GM12864 (cell line): ENCODE measurements at places on chromosomes 4 and X.

GRCh38 chr4:154164931-154165839 lies 326.4 kb downstream of the DCHS2 start:
- DNase-seq, result peak; percentile 24

DNA sequence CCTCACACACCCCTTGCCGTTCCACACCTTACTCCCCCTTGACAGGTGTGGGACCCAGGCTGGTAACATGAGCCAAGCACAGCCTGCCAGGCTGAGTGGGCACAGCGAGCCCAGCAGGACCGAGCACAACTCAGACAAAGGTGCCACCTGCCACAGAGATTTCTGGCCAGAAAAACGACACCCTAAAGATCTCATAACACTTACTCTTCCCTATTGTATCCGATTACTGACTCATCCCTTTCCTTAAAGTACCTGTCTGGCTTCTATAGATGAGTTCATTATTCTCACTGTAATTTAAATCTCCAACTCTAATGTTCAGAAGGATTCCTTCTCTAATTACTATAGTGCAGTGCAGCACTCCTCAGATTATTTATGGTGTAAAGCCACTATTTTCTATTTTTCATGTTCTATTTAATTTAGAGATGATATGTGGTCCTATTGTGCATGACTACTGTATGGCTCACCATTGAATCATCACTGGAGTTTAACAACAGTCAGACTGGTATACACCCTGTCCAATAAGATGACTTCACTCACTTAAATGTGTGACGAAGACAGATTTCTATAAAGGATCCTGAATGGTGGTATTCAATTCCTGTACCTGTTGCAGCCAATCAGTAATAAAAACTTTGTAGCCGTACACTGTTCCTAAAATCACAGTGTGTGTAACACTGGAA lies 7.6 kb upstream of the SYTL5 start:
- DNase-seq, result no peak

DNA sequence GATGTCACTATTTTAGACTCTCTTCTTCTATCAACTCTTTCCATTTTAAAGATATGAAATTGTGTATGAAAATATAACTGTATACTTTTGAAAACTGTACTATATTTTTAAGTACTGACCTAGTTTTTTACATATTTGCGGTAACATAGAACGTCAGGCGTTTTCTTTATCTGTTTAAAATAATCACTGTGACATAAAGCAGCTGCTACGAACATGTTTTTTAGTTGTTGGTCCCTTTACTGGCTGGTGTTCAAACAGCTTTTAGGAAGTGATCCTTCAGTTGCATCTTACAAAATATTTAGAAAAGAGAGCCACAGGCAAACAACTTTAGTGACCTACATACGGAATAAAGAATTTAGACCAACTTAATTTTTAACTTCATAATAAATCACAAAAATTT lies 73.1 kb downstream of the METTL14 start:
- no peak for DNase-seq

DNA sequence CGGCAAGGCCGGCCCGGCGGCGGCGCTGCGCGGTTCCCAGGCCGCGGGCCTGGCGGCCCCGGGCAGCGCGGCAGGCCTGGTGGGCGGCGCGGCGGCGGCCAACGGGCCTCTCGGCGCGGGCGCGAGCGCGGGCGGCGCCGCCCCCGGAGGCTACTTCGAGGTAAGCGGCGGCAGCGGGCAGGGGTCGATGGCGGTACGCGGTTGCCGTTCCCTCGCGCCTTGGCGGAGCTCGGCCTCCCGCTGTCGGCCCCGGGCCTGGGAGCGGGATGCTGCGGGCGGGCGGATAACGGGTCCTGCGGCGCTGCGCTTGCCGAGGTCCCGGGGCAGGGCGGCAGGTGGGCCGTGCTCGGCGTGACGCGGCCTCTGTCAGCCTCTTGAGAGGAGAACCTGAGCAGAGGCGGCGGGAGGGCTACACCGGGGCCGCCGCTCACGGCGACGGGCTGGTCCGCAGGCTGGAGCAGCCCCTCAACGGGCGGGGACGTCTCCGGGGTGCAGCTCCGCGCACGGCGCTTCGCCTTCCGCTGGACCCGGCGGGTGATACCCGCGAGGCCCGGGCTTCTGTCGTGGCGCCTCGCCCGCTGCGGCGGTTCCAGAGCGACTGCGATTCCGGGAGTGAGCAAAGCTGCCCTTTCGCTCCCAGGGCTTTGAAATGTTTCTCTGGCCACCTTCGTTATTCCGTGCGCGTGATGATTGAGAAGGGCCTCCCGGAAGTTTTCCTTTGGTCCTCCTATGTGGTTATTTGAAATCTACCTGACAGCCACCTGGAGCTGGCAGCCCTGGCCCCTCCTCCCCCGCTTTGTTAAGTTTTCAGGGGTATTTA lies 774 bp downstream of the FAM193A start:
- no peak for DNase-seq

DNA sequence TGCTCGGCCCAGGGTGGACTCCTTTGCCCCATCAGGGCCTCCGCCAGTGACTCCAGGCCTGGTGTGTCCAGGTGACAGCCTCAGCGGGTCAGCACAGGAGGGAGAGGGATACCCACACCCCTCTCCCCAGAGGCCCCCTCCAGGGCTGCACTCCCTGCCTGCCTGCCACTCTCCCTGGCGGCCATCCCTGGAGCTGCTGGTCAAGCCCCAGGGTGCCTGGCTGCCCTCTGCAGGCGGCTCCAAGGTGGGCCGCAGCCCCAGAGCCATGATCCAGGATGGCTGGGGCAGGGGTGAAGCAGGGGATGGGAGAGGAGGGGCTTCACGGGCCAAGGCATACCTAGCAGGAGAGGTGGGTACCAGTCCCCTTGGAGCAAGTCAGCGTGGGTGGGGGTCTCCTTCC lies 3.8 kb downstream of the FGFRL1 start:
- DNase-seq, result no peak

DNA sequence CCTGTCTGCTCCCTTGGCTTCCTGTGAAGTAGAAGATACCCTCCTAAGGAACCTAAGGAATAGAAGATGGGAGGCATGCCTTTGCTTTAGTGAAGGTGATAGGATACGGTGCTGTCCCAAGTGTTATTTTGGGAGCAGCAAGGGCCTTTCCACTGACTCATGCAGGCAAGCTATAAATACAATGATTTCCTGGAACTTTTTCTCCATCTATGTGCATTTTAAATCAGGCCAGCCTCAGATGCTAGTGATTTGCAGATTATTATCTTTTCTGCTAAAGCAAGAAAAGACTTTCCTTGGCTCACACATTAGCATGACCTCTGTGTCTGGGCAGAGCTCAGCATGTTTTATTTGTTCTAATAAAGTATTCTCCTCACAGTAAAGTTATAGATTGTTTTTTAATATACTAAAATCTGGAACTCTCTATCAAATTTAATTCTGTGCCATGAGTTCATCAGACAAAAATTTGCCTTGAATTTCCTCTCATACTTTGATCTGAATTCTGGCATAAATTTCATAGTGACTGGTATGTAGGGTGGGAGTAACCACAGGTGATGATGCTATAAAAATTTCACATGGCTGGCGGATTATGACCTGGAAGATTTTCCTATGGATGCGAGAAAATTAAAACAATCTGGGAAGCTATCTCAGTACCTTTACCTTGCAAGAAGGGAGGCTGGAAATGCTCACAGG lies 131.7 kb downstream of the REPS2 start:
- DNase-seq, result no peak

- no peak for DNase-seq
Measured at GRCh38 chr4:76856243-76857073, 41.5 kb downstream of the SOWAHB start.

DNA sequence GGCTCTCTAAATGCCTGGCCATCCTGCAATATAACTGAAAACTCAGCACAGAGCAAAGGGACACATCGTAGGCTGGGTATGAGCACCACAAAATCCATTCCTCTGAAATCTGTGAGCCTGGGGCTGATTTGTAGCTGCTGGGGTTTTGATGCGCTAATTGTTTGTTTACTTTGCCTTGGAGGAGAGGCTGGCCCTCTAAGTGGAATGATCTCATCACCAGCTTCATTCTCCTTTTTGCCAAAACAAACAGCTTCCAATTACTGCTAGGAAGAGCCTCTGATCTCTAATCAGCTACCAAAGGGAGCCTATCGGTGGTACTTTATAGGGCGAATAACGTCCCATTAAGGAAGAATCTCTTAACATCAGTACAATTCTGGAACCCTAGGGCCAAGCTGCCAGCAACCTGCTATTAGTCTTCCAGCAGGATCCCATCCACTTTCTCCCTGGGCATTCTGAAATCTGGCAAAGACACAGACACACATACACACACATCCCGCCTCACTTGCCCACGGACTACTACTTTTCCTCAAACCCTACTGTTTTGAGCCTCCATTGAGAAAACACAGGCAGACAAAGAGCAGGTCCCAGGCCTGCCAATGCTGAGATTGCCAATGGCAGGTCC lies 5.8 kb downstream of the ANOS1 start:
- DNase-seq, result no peak

DNA sequence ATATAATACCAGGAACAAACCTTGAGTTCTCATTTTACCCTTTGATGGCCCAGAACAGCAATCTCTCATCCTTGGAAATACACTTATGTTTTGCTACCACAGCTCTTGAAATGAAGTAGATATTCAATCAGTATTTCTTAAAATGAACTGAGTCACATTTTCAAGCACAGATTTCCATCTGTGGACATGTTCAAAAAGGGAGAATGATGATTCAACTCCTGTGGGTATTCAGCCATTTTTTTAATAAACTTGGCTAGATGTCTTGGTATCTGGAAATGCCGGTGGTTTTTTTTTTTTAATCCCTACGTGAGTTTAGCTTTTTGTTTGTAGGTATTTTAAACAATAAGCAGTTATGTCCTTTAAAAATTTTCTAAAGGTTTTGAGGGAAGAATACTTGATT lies 64.2 kb upstream of the TRPC5OS start:
- no peak for DNase-seq

DNA sequence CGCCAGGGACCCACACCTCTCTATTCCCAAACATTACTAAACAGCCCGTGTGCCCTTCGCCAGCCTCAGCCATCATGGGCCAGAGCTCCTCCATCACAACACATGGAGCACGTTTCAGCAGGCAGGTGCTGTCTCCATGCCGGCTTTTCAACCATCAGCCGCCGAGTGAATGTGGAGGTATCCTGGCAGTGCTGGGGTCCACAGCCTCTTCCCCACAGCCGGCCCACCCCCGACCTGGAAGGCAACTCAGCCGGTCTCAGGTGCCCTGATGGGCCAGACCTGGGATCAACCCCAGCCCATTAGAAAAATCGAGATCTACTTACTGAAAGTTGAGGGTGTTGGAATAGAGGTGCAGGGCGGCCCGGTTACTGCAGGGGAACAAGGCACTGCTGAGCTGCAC lies 3.1 kb downstream of the NAA10 start:
- DNase-seq, result no peak

DNA sequence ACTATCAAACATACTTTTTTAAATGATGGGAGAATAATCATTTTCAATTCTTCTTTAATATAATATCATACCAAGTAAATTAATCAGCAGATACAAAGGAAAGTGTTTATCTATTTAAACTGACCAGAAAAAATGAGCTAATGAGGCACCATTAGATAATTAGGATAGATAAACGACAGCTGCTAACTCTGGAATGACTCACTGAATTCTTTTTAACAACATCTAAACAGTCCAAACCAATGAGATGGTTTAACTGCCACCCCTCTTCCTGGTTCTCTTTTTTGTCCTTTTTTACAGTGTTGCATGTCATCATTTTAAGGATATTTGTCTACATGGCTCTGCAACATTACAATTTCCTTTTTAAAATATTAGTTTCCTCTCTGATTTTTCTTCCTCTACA lies 41.6 kb downstream of the UNC5C start:
- DNase-seq, result no peak

DNA sequence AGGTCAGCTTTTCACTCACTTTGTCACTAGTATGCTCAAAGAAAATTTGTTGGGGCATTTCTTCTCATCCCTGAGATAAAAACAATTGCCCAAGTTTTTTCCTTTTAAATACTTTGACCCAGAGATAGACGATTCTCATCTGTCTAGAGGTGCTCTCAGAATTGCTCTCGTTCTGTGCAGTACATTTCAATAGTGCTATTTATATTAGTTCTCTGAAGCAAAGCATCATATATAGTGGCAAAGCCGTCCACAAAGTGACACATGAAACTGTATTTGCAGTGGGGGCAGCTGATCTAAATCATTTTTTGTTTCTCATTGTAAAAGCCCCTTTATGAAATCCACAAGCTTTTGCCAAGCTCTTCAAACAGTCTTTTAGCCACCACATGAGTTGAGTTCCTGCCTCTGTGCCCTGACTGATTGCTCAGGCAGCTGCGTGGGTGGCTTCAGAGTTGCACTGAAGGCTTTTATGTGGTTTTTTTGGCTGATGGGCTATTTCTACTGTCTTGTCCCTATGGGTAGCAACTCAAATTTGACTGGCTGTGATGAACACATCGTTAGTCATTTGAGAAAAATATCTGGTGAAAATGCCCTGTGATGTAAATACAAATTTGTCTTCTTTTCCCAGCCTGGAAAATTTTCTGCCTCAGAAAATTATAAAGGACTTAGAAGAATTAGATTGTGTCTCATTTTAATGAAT lies 119.1 kb upstream of the OTUD4 start:
- DNase-seq, result peak; percentile 51

DNA sequence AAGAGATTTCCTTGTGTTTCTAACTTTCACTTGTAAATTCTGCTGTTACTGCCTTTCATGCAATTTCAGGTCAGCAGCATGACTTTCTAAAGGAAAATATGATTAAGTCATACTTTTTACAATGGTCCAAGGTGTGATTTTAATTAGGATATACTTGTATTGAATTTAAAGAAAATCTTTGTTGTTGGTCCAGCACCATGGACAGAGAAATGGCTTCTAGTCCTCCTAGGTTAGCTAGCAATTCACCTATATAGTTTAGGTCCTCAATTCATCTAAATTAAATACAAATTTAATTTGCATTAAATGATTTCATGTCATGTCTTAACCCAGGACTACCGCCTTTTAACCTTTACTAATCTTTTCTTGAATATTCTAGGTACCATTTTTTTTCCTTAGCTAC lies 304.9 kb upstream of the RPS6KA3 start:
- DNase-seq, result no peak

GRCh38 chr4:128802680-128803628 lies 6.5 kb upstream of the JADE1 start:
- no peak for DNase-seq

GRCh38 chr4:76562836-76563453 lies 127.9 kb downstream of the SHROOM3 start:
- no peak for DNase-seq

GRCh38 chr4:74997948-74998729 lies 65.2 kb downstream of the PARM1 start:
- DNase-seq, result no peak

- peak; percentile 2 for DNase-seq
Measured at GRCh38 chr4:137531986-137532868, at the start of gene PCDH18. Gene PCDH18 (minus strand): TSS chr4:137532494. CDS start chr4:137532088, 406 bp downstream.

GRCh38 chr4:141311246-141312204 lies 90.8 kb downstream of the ZNF330 start:
- no peak for DNase-seq

DNA sequence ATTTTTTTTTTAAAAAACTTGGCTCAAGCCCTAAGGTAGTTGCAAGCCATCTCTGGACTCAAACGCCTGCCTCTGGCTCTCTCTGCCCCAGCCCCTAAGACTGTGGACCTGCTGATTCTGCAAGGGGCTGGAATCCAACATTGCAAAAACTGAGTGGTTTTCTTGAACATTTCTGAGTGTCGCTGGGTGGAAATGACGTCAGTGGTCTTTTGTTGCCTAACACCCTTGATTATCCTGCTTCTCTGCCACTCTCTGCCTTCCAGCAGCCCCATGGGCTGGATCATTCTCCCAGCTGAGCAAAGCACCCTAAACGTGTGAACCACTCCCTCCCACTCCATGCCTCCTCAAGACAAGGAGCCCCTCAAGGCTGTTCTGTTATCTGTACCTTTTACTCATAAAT lies 16.6 kb downstream of the BST1 start:
- no peak for DNase-seq
